Tongue (tissue), 3 donors: ENCODE measurements at places on chromosomes 1 and 21. TPM values are rescaled to one million over a fixed set of nuclear protein-coding genes. Genes with fewer than 3 reads are reported as not detected.

- DNase-seq, result peak; percentile 35
Measured at GRCh38 chr21:27407271-27407670, 440.4 kb upstream of the ADAMTS5 start.

DNA sequence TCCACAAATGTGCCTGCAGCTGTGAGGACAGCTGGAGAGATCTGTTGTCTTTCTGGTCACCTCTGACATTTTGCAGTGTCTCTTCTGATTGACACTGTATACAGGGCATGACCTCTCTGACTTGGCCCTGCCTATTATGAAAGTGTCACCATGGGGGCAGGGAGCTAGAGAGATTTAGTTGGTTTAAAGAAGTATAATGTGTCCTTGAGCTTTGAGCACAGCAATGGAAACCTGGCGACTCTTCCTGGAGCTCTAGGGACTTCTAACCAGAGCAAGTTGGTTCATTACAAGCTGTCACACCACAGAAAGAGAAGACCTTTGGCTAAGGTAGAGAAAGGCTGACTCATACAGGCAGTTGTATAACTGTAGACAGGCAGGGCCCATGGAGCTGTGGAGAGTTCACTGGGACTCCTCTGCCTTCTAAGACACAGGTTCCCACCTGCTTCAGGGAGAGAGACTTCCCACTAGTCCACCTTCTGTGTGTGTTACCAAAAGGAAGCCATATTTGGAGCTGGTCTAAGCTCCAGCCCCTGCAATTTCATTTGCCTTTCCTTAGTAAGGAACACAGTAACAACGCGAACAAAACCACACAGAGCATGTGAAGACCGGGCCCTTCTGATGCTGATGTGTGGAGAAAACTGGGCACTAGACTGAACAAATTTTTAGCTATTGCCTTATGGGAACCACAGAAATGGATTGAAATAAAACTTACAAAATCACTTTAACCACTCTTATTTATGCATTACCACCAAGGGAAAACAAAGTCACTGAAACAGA lies 90.5 kb upstream of the ADAR start:
- peak; percentile 24 for DNase-seq

- DNase-seq, result peak; percentile 73
Measured at GRCh38 chr1:4778056-4778455, 123.6 kb downstream of the AJAP1 start.

Gene CLCA1
- not detected for total RNA-seq

GRCh38 chr1:160575112-160575664 lies 4.1 kb downstream of the CD84 start:
- peak; percentile 10 for DNase-seq

Gene PEX14
- 18.0 TPM for total RNA-seq

- DNase-seq, result no peak
Measured at GRCh38 chr1:119091618-119092017, 48.8 kb downstream of the WARS2 start.

GRCh38 chr1:61853583-61853982 lies 111.3 kb downstream of the PATJ start:
- DNase-seq, result peak; percentile 70

- peak; percentile 74 for DNase-seq
Measured at GRCh38 chr1:150543500-150544143, 5.6 kb upstream of the ADAMTSL4 start.
